ENCODE measurements at places on chromosomes 12 and 14.

- DNase-seq, result peak; percentile 94
Measured at GRCh38 chr12:121712190-121712460, 427 bp upstream of the TMEM120B start.

DNA sequence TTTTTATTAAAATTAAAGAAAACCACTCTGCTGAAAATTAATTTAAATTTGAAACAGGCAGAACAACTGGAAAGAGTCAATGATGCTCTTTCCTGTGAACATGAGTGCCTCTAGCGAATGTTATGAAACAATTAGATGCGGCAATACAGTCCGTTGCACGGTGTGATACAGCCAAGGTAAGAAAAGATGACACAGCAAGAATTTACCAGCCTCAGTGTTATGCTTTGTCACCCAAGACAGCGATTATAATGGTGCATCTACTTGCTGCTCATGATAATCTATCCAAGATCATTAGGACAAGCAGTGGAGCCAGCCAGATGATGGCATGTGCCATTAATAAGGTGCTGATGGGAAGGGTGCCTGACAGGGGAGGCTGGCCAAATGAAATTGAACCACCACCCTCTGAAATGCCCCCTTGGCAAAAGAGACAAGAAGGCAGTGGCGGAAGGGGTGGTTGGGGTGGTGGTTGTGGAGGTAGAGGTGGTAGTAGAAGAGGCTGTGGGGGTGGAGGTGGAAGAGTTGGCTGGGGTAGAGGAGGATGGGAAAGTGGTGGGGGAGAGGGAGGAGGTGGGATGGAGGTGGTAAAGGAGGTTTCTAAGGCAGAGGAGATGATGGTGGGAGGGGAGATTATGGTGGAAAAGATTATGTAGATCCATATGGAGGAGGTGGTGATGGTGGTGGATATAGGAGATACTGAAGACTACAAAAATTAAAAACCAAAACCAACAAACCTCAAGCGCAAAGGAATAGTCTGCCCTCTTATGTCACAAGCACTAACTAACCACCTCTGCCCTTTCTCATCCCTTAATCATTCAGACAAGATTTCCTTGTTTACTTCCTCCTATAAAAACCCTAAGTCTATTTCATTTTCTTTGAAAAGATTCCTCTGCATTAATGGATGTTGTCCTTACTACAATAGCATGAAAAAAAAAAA, 4.0 kb upstream of the RESF1 start:
- no peak for DNase-seq

- no peak for DNase-seq
Measured at GRCh38 chr12:105393587-105393986, 63.1 kb downstream of the C12orf75 start.

DNA sequence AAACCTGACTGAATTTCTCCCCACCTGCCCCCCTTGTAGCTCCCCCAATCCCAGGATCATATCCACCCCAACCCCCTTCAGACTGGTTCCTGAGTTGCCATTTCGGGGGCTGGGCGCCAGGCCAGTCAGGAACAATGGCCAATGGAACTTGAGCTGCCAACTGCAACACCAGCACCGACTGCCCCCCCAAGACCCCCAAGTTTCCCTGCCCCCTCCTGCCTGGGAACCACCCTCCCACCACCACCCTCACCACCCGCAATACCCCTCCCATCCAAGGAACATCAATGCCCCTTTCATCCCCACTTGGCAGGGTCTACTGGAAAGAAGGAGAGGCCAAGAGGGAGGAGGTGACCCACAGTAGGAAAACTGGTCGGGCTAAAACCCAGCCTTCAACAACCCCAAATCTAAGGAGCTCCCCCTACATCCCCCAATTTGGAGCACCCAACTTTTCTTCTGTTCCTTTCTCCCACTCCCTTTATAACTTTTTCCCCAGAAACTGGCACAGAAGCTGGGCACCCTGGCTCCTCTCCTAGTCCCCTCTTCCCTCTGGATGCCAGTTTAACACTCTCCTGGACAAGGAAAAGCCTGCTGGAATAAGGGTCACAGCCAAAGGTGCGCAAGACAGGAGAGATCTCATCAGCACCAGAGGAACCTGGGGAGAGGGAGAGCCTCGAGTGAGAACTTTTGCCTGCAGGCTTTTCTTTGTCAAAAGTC, 1.6 kb upstream of the NDRG2 start:
- no peak for DNase-seq

DNA sequence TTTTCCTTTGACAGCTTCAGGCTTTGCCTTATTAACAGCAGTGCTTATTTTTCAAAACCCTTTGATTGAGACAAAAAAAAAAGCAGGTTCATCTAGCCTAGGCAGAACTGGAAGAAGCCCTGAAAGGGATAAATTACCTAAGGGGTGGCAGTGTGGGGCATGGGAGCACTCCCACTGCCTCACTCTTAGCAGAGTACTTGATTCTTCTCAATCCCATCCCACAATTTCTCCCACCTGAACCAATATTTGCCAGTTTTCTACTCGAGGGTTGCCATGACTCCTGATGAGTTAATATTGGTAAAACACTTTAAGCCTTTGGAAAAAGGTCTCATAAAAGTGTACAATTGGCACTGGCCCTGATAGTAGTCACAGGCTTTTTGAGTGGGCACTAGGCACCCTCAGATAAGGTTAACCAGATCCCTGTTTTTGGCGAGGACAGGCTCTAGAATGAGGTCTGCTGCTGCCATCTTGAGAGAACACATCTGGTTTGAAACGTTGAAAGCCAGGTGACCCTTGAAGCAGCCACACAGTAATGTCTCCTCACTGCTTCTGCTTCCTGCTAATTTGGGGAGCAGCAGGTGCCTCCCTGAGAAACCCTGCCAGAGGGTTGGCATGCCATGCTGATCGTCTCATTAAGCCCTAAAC, 320.0 kb downstream of the RAD51B start:
- DNase-seq, result no peak
